ENCODE measurements at places on chromosomes 13 and 19.

GRCh38 chr19:41401483-41401882 is 3.9 kb downstream of the BCKDHA start:
- no peak for DNase-seq

- DNase-seq = no peak
Measured at GRCh38 chr13:82412749-82413148, 1469.5 kb downstream of the SLITRK1 start.

GRCh38 chr19:7188698-7189629 is 105.2 kb downstream of the INSR start:
- no peak for DNase-seq

DNA sequence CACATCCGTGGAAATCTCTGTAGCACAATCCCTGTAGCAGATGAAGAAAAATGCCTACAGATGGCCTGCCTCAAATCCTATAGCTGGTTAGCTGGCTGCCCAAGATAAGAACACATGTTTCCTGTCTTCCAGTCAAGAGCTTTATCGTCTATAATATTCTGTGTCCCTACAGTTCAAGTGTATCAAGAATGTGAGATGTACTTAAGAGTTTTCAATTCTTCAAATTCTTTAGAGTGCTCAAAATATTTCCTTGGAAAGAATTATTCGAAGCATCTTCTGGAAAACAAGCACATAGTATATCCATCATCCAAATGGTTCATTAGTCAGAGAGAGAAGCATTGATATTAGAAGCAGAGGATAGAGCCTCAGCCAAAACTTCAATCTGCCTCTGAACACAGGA is 239.8 kb downstream of the COG6 start:
- no peak for DNase-seq

GRCh38 chr19:15525291-15525690 is 17.0 kb downstream of the CYP4F22 start:
- no peak for DNase-seq

- DNase-seq = no peak
Measured at GRCh38 chr13:101211261-101211660, 205.0 kb downstream of the NALCN start.

All from stimulated activated naive CD8-positive, alpha-beta T cell treated with anti-CD3 and anti-CD28 coated beads, Interleukin-15, Interleukin-2, amounts not matched to agents 100 U/mL and 50 U/mL, for 24 hours (primary cell).